ENCODE measurements at places on chromosomes 7 and 10.

GRCh38 chr10:128045833-128046120 lies 80.4 kb downstream of the MKI67 start:
- no peak for DNase-seq

GRCh38 chr10:69425511-69426298 lies 9.0 kb upstream of the TACR2 start:
- DNase-seq: no peak

DNA sequence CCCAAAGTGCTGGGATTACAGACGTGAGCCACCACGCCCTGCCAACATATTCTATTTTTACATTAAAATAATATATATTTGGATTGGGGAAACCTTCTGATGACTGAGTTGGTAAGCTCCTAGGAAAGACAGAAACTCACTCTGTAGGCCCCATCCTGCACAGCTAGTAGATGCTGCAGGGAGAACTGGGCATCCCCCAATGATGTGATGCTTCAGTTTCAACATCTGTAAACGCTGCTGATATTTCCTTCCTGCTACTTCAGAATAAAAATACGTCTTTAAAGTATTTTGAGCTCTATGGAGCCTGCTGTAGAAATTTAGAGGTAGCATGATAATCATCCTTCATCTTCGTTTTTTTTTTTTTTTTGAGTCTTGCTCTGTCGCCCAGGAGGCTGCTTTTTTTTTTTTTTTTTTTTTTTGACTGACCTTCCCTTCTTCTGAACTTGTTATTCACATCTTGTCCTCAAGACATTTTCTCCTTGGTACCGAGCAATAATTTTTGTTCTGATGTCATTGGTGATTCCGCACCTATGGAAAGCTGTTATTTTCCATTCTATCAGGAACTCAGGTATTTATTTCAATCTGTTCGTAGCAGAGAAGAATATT lies 21.8 kb upstream of the INPP5F start:
- no peak for DNase-seq

- DNase-seq: no peak
Observed at GRCh38 chr7:14583518-14583917, 319.0 kb downstream of the DGKB start.

- no peak for DNase-seq
Observed at GRCh38 chr10:34305189-34305588, 509.9 kb downstream of the PARD3 start.

DNA sequence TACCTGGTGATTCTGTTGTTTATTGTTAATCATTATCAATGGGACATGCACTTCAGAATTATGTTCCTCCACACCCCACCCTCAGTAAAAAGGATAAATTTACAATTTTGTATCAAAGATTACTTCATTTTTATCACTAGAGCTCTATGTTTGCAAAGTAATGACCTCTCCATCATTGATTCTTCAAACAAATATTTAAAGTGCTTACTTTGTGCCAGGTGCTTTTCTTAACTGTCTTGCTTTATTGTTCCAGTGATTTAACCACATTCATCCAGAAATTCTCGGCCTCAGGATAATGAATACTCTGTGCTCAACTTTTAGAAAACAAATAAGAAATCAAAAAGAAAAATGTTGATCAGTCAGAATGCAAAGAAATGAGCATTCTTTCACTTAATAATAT lies 144.9 kb upstream of the FOXP2 start:
- DNase-seq: no peak

DNA sequence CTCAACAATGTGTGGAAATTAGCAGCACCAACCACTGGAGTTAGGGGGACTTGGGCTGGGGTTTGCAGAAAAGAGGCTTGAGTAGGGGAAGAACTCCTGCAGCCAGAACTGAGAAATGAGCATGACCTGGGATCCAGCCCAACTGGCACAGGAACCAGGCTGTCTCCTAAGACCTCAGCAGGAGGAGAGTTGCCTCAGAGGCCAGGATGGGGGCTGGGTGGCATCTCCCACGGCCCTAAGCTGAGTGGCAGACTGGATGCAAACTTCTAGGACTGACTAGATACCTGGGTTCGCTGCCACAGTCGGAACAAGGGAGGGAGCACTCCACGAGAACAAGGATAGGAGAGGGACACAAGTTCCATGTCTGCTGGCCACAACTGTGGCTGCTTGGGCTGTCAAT lies 62.6 kb downstream of the RNF32 start:
- DNase-seq: no peak

DNA sequence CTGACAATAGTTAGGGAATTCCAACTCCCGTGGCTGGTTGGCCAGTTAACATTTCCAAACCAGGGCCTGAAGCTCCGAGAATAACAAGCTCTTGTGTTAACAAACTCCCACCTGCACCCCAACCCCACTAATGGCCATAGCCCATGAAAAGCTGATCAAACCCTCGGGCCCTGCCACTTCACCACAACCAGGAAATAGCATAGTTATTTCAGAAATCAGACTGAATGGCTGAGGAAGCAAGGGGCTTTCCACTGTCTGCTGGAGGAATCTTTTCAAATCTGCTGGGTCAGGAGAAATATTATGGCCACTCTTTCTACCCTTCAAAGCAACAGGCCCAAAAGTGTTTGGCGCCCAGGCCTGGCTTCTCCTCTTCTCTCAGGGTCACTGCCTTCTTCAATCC lies 145.6 kb downstream of the GLCCI1 start:
- no peak for DNase-seq

DNA sequence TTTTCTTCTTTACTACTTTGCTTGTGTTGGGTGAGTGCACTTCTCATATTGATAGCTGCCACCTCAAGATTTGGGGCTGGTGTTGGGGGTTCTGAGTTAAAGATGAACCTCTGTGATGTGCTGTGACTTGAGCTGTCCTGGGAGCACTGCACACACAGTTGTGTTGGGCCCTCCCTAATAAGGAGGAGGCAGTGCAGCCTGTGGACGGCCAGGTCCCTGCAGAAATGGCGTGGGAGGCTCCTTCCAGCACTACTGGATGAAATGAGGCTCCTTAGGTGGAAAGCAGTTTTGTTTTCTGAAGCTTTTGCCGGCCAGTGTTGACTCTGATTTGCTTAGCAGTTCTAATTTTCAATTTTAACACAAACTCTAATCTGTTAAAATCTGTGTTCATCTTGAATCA lies 44.0 kb downstream of the WDR37 start:
- no peak for DNase-seq

DNA sequence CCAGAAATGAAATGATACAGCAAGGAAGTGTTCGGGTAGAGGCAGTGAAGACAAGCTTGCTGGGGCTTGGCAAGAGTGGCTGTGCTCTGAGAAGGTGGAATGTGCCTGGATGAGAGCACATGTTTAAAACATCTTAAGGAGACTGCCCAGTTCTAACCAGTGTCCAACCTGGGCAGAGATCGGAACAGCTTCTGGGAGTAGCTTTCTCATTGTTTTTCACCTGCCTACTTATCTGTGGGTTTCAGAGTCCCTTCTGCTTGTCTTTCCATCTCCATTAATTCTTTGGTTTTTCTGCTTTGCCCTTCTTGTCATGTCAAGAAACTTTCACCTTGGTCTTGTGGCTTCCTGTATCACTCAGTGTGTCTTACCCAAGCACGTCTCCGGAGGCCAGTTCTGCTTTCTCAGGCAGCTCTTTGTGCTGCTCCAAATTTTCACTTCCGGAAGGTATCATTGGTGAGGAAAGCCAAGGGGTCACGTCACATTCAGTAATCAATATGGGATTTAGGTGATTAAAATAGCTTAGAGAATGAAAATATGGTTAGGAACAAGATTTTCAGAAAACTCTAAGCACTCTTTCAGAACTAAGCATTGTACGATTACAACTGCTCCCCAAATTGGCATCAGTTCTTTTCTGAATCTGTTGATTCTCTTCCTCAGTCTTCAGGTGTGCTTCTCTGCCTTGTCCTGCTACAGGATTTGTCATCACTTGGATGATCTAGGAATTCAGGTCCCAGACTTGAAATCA lies 5.5 kb upstream of the LAMB4 start:
- peak; percentile 23 for DNase-seq

DNA sequence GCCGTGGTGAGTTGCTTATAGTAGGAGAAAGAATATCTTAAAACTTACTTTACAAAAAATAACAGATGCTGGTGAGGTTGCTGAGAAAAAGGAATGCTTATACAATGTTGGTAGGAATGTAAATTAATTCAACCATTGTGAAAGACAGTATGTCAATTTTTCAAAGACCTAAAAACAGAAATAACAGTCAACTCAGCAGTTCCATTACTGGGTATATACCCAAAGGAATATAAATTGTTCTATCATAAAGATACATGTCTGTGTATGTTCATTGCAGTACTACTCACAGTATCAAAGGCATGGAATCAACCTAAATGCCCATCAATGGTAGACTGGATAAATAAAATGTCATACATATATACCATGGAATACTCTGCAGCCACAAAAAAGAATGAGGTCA lies 420.4 kb downstream of the AUTS2 start:
- no peak for DNase-seq

DNA sequence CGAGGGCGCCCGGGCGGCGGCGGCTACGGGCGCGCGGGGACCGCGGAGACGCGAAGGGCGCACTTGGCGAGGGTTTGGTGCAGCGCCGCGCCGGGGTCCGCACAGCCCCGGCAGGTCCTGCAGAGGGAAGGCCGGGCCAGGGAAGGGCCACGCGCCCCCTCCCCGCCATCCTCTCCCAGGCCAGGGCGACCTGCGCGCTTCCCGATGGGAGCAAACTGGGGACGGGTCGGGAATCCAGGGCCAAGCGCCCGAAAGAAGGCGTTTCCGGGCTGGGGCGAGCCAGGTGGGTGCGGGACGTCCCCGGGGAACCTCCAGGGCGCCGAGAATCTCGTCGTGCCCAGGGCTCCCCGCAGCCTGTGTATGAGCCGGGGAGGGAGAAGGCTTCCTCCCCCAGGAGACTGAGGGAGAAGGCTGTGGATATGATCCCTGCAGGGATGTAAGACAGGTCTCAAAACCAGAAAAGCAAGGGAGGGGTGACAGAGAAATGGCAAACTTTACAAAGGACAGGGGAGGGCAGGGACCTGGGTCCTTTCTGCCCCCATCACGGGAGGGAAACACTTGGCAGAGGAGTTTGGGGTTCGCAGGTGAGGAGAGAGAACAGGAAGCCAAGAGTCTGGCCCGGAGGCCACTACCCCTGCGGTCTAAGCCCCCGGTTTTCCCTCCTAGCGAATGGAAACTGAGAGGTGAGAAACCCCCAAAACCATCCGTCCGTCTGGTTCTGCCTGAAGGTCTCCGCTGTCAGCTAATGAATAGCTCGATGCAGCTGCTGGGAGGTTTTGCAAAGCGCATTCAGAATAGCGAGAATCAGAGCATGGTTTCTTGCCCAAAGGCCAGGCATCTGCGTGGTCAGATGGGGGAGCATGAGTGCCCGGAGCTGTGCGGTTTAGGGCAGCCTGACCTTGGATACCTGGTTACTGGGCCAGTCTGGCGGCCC lies 674 bp downstream of the AMZ1 start:
- no peak for DNase-seq

- no peak for DNase-seq
Observed at GRCh38 chr7:25894002-25894901, 257.7 kb upstream of the NFE2L3 start.

- no peak for DNase-seq
Observed at GRCh38 chr10:35778306-35778705, 136.2 kb upstream of the FZD8 start.

DNA sequence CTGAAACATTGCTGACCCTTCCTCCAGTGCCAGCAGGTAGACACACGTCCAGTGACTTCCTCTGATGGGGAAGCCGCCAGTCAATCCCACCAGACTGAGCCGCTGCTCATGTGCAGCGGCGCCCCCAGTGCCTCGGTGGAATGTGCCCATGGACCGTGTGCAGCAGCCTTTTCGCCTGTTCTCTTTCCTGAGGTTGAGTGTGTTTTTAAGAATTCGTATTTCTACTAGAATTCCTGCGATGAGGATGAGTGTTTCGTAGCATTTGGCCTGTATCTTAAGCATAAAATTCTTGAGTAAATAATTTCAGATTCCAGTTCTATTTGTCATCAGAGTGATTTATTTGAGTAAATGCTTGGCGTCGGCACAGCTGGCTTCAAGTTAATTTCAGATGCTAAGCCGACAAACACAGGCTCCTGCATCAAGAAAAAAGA lies 35.4 kb downstream of the BNIP3 start:
- DNase-seq: no peak

DNA sequence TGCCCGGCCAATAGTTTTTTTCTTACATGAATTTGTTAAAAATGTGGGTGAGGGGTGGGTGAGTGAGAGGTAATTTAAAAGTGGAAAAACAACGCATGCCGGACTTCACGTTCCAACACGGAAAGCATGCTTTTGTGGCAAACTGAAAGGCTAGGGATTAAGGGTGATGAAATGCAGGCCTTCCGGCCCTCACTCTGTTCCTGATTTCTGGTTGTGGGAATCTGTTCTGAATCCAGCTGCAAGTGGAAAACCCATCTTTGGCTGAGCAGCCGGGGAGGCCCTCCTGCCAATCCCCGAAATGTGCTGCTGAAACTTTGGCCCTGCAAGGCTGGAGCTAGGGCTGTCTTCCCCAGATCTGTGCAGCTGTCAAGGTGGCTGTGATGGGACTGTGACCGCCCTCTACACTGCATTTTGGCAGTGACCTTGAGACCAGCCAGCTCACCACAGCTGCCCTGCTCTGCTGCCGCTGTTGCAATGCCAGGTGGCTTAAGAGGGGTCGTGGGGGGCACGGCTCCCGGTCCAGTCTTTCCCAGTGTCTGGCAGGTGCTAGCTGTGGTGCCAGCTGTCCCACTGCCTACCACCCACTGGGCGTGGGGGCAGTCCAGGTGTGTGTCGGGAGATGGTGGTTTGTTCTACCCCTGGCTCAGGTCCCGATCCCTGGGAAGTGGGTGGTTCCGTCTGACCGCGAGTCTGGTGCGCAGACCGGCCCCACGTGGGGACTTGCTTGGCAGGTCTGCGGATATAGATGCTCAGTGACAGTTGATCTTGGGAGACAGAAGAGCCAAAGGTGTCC lies 39.0 kb downstream of the TET1 start:
- no peak for DNase-seq

GRCh38 chr7:65265933-65266519 lies 107.6 kb upstream of the ZNF92 start:
- no peak for DNase-seq

DNA sequence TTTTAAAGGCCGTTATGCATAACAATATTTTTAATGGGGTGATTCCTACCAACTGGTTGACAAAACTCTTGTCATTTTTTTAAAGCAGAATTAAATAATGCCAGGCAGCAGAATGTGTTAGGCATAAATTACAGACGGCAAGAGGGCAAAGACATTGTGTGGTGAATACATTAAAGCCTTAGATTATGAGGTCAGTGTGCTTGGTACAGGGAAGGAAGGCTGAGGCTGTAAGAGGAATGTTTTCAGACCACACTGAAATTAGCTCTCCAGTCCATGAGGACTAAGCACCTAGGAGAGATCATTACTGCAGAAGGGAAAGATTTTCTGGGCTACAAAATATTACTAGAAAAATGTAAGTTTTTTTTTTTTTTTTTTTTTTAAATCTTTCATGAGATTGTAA lies 312.8 kb upstream of the PRKCQ start:
- DNase-seq: no peak

Measured in stimulated activated CD4-positive, alpha-beta T cell treated with anti-CD3 and anti-CD28 coated beads, Interleukin-12 subunit alpha, Interleukin-12 subunit beta, amount 100 ng/mL, for 48 hours (primary cell).